ENCODE measurements at places on chromosomes 1 and 21.

DNA sequence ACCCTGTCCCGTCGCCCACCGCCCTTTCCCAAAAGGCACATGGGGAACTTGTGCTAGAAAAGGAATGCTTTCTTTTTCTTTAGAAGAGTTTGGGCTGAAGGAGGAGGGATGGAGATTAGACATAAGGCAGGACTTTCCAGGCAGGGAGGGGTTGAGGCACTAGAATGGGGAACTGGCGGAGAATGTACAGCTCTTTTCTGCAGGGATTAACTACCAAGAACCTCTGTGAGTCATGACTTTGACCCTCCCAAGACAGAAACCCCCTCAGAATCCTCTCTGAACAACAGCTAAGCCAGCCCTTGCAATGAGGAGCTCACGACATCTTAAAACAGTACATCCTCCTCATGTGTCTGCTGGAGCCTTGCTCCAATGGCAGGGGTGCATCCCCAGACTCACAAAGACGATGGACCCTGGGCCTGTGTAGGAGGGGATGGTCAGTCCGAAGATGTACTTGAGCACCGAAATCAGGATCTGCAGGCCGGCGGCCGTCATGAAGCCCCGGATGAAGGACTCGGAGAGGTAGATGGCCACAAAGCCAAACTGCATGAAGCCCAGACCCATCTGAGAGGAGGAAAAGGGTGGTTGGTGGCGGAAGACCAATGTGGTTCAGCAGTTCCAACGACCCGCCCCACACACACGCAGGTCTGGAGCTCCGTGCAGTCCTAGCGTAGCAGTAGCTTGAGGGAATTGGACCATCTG, 13.6 kb downstream of the SLC26A9 start:
- no peak for DNase-seq

GRCh38 chr1:220526294-220526693, 1.6 kb upstream of the MARK1 start:
- no peak for DNase-seq

- DNase-seq, result no peak
Observed at GRCh38 chr1:235013512-235013911, 115.1 kb downstream of the TOMM20 start.

GRCh38 chr1:218502383-218502782, 157.2 kb downstream of the TGFB2 start:
- DNase-seq, result no peak

GRCh38 chr1:116166655-116167054, 55.5 kb downstream of the MAB21L3 start:
- DNase-seq, result no peak

Measured in GM18507 (cell line).